ENCODE measurements at places on chromosomes 7 and 10.

DNA sequence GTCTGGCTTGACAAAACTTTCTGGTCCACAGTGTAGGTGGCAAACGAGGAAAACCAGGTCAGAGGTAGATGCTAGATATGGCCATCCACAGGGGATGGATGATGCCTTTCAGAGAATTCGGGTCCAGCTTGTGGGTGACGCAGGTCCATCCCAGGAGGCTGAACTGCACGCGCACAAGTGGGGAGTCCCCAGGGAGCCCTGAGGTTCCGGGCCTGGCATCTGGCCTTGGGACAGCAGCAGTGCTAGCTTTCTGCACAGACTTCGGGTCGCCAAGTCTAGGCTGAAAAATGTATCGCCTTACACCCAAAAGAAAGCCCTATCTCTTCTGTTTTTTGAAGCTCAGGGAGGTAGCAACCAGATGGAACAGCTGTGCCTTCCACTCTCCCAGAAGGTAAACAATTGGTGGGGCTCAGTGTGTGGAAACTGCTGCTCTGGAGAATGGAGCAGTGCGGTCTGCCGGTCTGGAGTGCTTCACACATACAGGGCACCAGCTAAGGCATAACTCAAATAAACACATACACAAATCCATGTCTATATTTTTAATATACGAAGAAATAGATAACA is 119.3 kb upstream of the ACBD5 start:
- DNase-seq, result no peak

- DNase-seq, result no peak
Measured at GRCh38 chr7:122528879-122529481, 169.9 kb downstream of the RNF133 start.

GRCh38 chr7:128112018-128112780 is 81.0 kb upstream of the LRRC4 start:
- DNase-seq, result no peak

DNA sequence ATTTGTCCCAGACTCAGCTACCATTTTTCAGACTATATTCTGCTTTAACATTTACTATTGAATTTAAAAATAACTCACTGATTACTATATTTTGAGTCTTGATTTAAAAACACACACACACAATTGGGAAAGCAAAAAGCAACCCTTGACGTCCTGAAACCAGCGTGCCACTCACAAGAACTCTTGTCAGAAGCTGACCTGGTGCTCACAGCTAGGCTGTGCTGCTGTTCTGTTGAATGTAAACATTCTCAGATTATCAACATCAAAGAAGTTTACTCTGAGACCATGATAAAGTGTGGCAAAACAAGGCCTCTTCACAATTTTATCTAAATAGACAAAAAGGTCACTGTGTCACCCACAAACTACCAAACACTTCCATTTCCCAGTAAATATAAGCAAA is 62.6 kb upstream of the CACNA2D1 start:
- no peak for DNase-seq

DNA sequence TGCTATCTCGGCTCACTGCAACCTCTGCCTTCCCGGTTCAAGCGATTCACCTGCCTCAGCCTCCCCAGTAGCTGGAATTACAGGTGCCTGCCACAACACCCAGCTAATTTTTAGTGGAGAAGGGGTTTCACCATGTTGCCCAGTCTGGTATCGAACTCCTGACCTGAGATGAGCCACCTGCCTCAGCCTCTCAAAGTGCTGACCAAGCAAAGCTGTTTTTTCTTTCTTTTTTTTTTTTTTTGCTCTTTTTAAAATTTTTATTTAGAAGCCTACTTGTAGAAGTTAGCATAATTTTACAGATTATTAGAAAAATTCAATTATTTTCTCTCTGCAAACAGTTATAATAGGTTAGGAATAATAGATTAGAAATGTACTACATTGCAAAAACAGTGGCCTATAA is 1.2 kb upstream of the FGFBP3 start:
- no peak for DNase-seq

All from stimulated activated naive CD4-positive, alpha-beta T cell treated with Interleukin-2 at 50 U/mL for 16 hours (primary cell).